ENCODE measurements at places on chromosomes 6 and 20.

DNA sequence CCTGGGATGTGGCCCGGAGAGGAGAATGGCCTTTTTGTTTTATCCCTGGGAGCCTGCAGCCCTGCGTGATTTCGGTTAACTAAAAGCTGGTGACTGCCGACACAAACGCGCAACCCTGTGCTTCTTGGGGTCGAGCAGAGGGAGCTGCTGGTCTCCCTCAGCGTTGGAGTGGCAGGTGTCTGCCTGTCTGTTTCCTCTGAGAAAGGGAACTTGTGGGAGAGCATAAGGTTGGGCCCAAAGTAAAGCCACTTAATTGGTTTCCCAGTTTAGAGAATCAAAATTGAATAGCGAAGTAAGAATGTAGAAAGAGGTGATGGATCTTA is 500 bp downstream of the LTV1 start:
- no peak for DNase-seq

- DNase-seq = peak; percentile 57
Measured at GRCh38 chr6:118748311-118749062, 97.1 kb upstream of the CEP85L start.

GRCh38 chr6:121338366-121338765 is 4.1 kb upstream of the TBC1D32 start:
- DNase-seq = no peak

DNA sequence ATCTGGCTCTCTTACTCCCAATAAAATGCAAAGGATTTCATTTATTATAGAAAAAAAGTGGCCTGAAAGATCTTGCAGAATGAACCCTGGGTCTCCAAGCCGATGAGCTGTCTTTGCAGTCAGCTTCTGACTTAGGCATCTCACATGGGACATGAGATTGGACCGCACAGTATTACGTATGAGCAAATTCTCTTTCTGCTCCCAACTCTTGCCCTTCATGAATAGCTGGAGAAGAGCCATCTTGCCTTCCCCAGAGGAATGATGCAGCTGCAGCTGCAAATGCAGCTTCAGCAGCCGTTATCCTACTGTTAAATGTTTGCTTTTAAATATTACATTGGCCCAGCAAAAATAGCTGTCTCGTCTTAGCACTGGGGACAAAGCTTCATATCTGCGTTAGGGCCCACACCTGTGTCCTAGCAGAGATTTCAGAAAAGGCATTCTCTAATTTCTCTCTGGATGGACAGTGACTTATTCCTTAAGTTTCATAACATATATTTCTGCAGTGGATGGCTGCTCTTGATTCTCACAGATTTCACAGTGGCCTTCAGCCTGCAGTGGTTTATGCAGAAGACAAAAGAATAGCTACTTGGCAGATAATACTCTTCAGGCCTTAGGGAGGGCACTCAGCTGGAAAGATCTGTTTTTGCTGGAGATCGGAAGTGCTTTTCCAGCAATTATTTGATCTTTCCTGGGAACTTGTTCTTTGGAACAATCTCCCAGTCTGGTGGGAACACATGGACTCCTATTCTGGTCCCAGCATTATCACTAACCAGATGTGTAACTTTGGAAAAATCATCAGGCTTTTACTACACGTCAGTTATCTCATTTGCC is 129.2 kb downstream of the FYN start:
- DNase-seq = no peak

GRCh38 chr20:5488823-5489222 is 172.1 kb upstream of the PROKR2 start:
- DNase-seq = no peak

DNA sequence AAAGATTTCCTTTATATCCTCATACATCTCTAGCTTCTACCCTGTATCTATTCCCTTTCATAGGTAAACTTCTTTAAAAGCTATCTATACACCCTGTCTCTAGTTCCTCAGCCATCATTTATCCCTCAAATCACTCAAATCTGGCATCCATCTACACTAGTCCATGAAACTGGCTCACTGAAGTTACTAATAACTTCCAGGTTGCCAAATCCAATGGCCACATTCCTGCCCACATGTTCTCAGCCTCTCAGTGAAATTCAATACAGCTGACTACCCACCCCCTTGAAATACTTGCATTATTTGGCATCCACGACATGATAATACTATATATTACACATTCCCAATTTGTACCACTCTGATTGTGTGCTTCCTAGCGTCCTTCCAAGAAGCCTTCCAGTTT is 8.7 kb downstream of the REPS1 start:
- DNase-seq = no peak

DNA sequence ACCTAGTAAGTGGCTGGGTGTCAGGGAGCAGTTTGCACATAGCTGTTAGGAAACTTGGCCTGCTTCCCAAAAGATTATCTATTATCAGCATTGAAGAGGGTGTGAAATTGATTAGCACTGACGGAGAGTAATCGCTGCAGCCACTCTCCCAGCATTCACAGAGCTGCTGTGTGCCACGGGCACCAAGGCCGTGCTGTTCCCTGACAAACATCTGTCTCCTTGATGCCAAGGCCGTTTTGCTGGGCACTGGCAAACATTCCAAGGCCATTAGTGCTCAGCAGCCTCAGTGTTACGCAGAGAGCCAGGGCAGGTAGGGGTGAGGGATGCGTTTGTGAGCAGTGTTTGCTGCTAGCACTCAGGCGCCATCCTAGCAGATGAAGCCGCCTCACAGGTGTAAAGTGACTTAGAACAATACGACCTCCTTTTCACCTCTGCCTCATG is 57.7 kb upstream of the VSTM2L start:
- DNase-seq = peak; percentile 8

- no peak for DNase-seq
Measured at GRCh38 chr20:1402149-1402548, 9.3 kb upstream of the FKBP1A start.

GRCh38 chr6:3890047-3890446 is 40.9 kb downstream of the FAM50B start:
- DNase-seq = no peak

Data from NCI-H774 (cell line).